ENCODE measurements at places on chromosomes 5 and 9.

DNA sequence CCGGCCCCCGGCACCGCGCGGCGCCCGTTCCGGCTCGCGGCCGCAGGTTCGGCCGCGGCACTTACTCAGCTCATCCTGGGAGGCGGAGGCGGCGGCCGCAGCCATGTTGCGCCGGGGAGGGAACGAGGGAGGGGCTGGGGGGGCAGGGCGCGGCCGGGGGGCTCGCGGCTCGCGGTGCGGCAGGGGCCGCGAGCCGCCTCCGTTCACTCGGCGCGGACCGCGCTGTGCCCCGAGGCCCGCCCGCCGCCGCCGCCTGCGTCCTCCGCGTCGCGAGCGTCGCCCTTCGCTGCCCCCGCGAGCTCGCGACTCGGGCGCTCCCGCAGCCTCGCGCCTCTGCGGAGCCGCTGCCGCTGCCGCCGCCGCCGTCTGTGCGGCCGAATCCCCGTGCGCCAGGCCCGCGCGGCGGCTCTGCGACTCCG, 735 bp downstream of the ECPAS start:
- DNase-seq = peak; percentile 26

GRCh38 chr9:72453797-72454196, 67.6 kb upstream of the TMC1 start:
- DNase-seq = no peak

- DNase-seq = no peak
These were observed 447.4 kb upstream of the WWC1 start for GRCh38 chr5:167843881-167844572.

- DNase-seq = no peak
These were observed 285.9 kb downstream of the ARHGEF28 start for GRCh38 chr5:73911761-73912393.

DNA sequence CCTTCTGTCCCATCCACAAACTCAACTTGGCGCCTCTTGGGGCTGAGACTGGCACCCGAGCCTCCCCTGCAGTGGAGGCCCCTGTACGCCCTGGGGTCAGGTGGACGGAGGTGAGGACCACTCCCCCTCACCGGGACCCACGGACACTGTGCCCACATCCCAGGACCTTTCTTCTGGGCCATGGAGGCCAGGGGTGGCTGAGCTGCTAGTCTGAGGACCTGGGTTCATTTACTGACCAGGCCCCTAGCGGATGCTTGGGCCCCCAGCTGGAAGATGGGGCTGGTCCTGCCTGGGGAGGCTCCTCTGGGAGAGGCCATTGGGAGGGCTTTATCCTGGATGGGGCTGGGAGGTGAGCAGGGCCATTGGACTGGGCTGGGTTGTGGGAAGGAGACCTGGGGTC, 16.9 kb upstream of the SLC6A19 start:
- no peak for DNase-seq

GRCh38 chr5:126009566-126009965, 413.6 kb upstream of the GRAMD2B start:
- DNase-seq = no peak

- no peak for DNase-seq
These were observed 26.2 kb downstream of the NIPAL4 start for GRCh38 chr5:157486221-157486681.

DNA sequence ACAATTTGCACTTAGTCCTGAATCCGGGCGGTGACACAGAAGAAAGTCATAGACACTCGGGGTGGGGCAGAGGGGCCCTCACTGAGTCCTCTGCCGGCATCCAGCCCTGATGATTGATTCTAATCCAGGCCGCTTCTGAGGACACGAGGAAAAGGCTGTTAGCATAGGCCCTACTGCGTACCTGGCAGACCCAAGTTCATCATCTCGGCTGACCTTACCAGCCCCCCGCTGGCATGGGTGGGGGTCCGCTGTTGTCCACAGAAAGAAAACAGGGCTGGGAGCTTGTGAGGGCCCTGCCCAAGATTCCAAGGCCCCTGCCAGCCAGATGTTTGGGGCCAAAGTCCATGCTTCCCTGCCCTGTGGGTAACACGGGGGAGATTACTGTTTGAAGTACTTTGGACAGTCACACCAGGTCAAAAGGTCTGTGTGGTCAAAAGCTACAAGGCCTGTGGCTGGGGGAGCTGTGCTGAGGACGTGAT, 24.5 kb downstream of the ERGIC1 start:
- DNase-seq = no peak

DNA sequence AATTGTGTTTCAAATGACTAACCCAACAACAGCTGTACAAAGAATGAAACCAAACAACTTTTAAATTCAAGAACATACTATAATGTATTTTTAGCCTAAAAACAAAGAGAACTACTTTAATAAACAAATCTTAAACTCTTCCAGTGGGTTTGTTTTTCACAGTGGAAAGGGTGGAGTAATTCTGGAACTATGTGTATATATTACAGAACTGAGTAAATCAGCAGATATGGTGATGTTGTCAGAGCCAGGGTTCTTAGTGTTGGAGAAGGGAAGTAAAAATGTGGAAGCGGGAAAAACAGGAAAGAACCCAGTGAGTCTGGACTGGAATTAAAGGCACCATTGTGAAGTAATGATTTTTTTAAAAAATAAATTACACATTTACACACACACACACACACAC, 144.9 kb downstream of the CDK5RAP2 start:
- DNase-seq = no peak

GRCh38 chr5:96036301-96036700, 74.7 kb upstream of the ELL2 start:
- no peak for DNase-seq

GRCh38 chr9:16690628-16691027, 179.8 kb downstream of the BNC2 start:
- no peak for DNase-seq

DNA sequence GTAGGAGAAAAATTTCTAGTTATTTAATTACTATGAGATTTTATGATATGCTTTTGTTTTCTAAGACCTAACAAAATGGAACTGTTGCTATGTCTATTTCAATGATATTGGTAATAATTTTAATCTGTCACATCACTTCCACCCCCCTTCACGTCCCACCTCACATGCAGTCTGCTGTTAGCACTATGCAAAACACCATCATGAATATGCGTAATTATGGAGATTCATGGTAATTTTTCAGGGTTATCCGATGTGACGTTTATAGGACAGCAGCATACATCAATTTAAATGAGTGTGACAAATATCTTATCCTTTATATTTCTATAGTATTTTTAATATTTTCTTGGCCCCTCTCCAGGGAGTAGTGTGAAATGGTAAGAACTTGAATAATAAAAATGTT, 283.8 kb upstream of the TMEM161B start:
- DNase-seq = no peak

DNA sequence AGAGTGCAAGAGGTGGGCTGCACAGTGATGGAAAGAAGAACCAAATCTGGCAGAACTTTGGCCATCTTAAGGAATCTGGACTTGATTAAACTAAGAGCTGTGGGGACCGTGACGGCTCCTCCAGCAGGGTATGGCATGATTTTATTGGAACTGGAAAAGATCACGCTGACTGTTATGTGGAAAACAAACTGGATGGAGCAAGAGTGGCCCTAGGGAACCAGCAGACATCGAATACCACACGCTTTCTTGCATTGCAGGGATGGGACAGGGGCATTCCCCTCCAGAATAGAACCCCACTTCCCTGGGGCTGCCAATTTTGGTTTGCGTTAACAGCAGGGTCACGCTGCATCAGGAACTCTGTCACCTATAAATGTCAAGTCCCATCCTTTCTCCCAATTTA, 38.8 kb downstream of the INSYN2B start:
- DNase-seq = no peak

DNA sequence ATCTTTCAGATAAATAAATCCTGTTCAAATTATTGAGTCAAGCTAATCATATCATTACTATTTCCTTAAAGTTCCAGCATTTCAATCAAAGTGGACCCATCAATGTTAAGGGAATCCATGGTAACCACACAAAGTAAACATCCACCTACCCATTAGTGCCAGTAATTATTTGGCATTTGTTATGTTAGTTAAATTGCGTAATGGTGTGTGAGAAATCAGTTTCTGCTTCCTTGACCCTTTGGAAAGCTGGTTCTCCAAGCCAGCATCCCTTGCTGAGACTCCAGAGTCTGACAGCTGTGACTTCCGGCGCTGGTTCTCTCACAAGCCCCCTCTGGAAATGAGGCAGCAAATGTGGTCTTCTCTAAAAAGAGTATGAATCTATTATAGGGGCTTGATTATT, 308.6 kb upstream of the EFNA5 start:
- DNase-seq = no peak

- DNase-seq = no peak
These were observed 84.3 kb downstream of the GHR start for GRCh38 chr5:42507451-42508097.

DNA sequence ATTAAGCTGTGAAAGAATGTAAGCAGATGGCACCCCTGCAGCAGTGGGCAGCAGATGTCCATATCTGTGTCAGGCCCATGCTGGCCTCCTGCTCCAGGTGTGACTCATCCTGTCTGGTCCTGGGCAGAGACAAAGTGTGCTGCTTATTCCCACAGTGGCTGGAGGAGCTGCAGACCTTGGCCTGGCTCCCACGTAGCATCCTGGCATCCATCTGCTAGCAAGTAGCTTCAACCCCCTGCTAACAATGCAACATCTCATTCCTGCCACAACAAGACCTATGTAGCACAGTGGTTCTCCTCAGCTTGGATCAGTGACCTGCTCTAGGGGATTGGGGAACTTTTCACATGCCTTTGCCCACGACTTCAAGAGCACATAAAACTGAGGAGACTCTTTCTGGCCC, 126.4 kb upstream of the SLC12A2 start:
- DNase-seq = no peak

- no peak for DNase-seq
These were observed 100.0 kb downstream of the SPATA31D1 start for GRCh38 chr9:82088591-82088990.

DNA sequence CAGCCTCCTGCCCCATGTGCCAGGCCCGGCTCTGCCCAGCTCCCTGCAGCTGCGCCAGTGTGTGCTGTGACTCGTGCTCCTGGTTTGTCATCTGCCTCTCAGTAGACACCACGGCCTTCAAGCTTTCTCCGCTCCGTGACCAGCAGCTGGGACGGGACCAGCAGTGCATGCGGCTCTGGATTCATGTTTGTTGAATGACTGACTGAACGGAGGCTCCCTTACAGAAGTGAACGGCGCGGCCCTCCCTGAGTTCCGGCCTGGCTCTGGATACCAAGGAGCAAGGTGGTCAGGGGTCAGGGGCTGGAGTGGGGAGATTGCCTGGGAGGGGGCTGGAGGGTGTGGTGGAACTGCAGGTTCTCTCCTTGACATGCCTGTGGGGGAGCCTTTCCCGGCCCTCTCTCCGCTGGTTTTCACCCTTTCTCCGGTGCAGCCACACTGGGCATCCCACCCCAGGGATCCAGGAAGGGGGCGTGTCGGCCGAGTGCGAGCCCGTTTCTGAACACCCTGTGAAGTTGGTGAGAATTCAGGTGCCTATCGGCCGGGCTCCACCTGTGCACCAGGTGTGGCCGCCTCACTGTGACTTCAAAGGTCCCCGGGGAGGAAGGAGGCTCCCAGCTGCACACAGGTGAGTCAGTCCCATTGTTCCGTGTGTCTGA, 11.1 kb upstream of the CEP72 start:
- DNase-seq = no peak

DNA sequence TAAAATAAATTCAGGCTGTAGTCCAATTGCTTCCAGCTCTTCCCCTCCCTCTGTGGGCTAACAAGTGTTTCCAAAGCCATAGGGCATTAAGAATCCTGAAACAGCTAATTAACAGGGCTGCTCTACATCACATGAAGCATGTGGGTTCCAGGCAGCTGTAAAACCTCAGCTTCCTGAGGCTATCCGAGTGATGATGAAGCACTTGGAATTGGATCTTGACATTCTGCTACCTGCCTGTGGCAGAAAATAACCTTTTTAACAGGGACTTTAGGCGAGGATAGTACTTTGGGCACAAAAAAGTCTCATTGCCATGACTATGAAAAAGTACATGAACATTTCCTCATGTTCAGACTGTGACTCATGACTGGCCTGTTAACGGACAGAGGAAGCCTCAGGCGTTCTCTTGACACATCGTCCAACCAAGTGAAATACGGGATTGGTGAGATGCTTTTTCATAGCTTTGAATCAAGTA, 107.2 kb downstream of the PDE4D start:
- DNase-seq = no peak

DNA sequence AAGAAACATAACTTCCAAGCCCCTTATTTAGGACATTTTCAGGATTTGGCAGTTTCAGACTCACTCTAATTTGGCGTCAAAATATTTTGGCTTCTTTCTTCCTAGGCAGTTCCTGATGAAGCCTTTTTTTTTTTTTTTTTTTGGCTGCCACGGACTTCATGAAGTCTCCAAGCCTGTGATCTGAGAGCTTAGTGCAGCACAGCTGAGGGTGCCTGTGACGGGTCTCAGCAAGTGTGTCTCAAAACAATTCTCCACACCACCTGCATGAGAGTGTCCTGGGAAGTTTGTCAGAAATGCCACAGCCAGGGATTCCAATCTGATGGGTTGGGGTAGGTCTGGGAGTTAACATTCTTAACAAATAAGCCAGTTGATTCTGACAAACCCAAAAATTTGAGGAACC, 6.0 kb upstream of the ESM1 start:
- DNase-seq = no peak

DNA sequence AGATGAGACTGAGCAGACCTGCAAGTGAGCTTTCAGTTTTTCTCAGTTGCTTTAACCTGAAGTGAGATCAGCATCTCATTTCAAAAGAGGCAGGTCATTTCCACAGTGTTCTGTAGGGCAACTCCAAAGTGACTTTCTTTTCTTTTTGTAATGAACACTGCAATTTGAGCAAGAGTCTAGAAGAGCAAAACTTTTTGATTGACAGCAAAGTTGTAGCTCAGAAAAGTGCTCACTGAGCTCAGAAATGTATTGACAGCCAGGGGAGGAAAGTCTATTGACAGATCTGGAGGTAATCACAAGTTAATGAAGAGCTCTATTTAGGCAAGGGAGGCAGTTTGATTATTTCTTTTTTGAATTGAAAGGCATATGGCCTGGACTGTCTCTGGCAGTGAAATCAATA, 54.6 kb downstream of the LRRC70 start:
- DNase-seq = no peak

DNA sequence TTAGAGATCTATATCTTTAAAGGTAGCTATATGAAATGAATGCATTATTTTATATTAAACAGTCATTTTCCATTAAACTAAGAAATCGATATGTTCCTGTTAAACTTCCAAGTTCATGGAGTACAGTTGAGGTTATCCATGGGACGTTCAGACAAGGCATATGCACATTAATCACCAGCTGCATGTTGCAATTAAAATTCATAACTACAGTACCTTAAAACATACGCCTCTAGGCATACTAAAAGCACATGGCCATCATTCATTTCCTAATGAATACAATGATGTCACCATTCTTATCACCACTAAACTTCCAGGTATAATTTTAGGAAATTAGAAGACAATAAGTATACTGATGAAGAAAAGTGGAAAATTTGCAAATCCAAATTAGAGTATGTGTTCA, 174.3 kb downstream of the CDH12 start:
- no peak for DNase-seq

DNA sequence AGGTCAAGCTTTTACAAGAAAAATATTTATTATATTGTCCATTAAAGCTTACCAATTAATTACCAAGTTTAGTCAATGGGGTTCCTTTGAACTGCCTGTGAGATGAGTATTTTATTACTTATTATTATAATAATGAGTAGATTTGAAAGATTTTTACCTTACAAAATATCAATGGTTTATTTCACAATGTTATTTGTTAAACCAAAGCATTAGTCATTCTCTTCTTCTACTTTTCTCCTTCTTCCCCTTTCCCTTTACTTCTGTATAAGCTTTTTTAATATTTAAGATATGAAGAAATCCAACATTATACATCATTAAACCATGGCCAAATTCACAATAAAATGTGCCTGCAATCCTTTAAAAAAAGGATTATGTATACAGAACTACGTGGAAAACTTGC, 369.5 kb downstream of the ARL15 start:
- no peak for DNase-seq

All from stimulated activated CD4-positive, alpha-beta T cell treated with anti-CD3 and anti-CD28 coated beads, Interleukin-2, amount 100 ng/mL, for 4 hours (primary cell).